ENCODE measurements at places on chromosomes 5 and 9. TPM values are rescaled to one million over a fixed set of nuclear protein-coding genes. Genes with fewer than 3 reads are reported as not detected.

GRCh38 chr5:82100303-82101077 lies 128.7 kb downstream of the ATG10 start:
- no peak for DNase-seq

DNA sequence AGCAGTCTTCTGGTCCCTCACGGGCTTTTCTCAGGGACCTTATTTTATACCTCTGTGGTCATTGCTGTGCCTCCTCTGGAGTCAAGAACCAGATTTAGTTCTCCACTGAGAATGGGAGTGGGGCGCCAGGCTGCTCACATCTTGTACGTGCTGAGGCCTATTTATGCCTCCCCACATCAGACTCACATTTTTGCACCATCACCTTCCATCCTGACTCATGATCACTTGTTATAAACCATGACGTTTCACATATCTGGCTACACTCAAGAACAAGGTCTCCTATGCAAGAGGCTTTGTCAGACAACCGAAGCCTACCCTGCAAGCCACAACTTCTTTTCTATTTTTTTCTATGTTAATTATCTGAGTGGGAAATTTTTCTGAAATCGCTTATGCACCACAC lies 10.7 kb downstream of the PRUNE2 start:
- DNase-seq, result no peak

GRCh38 chr9:136328011-136328621 lies 777 bp downstream of the GPSM1 start:
- DNase-seq, result no peak

DNA sequence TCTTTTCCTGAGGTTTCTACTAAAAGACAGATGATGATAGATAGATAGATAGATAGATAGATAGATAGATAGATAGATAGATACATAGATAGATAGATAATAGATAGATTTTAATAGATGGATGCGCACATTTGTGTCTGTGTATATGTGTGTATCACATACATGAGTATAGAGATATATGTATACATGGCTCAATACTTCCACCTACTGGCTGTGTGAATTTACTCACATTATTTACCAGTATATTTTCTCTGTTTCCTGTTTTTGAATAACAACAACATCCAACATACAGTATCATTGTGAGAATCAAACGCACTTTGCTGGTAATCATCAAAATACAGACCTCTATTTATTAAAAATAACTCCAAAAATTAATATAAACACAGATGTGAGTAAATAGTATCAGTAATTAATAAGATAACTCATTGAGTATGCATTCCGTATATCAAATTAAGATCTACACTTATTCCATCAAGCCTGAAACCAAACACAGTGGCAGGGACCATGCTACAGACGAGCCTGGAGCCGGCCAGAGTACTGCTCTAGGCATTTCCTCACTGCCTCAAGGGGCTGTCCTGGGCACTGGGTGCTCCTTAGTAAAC lies 338.0 kb downstream of the SEMA5A start:
- no peak for DNase-seq

DNA sequence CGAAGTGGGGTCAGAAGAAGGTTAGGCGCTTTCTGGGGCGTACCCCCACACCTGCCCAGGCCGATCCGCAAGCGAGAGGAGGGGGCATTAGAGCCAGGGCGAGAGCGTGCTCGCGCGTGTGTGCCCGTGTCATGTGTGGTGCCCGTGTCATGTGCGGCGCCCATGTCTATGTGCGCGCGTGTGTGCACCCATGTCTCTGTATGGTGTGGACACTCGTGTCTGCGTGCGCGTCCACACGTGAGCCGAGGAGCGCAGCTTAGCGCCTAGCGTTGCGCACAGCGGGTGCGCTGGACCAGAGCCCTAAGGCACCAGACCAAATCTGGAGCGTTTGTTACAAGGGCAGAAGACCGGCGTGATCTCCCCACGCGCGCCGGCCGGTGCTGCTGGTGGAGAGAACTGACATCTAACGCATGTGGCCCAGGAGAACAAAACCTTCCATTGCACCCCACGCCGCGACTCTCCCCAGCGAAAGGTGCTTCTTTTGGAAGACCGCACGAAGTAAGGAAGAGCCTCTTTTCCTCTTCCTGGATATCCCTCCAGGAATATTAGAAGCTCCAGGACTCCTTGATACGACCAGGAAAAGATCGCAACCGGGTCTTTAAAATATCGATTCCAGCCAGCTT lies 644 bp downstream of the NIM1K start:
- no peak for DNase-seq

DNA sequence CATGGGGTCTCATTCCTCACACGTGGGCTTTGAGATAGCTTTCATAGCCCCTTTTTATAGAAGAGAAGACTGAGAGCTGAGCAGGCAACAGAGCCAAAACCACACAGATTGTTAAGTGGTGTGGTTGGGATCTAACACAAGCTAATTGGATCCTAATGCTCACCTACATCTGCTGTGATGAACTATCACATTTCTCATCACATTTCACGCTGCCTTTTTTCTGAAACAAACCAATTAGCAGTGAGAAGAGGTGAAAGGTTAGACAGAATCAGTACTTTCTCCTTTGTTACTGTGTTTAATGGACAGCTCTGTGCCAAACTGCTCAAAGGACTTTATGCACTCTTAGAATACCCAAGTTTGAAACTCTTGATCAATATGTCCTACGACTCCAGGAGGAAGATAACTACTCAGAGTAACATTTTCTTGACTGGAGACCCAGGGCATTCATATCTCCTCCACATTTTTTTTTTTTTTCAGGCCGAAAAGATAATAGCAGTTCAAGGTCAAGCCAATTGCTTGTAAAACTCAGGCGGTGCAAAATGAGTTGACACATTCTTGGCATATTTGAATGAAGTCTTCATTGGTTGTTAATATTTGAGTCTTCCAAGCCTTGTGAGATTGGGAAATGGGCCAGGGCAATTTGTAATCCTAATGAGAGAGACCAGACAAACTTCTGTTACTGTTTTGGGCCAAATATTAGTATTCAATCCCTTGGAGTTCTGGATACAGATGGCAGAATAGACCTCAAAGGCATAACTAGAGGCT lies 138.4 kb downstream of the KCTD16 start:
- no peak for DNase-seq

DNA sequence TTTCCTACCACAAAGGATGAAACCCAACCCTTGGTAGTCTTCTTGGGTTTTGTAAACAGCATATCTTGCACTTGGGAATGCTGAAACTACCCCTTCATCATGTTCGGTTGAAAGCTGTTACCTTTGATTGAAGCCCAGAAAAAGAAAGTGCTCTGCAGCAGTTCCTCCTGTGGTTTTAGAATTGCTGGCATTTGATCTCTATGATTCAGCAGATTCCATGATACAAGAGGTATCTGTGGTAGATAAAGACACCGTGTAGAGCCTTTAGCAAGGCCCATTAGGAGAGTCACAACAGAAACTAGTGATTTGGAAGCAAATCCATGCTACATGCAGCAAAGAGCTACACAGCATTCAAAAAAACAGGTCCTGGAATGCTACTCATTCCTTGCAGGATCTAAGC lies 557.0 kb downstream of the TLE1 start:
- no peak for DNase-seq

- no peak for DNase-seq
These were observed 58.9 kb upstream of the ATG10 start for GRCh38 chr5:81912933-81913332.

GRCh38 chr5:14250748-14251701 lies 107.9 kb downstream of the TRIO start:
- no peak for DNase-seq

DNA sequence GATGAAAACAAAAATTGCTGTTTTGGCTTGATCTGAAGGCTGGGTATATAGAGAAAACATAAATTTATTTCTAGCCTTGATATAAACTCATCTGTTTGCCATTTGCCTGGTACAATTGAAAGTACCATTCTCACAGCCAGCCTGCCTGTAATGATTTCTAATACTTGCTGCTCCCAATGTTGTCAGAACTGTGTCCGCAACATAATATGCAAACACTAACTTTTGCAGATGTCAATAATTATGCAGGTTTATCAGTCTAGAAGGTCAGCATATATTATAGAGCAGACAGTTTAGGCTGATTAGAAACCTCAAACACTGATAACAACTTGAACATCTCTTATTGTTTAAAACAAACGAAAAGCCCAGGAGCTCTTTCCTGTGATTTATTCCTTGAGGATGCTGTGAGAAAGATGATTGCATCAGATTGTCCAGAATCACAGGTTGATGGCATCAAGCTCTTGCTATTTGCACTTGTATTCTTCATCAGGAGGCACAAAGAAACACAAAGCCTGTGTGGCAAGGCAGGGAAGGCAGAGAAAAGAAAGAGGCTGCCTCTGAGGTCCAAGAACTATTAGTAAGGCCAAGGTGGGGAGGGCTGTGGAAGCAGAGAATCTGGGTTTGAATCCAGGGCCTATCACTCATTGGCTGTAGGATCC lies 21.4 kb upstream of the HMHB1 start:
- DNase-seq, result no peak

- peak; percentile 66 for DNase-seq
These were observed at the start of gene MGAT1 for GRCh38 chr5:180802325-180803180. TSS of gene MGAT1 (minus strand) at chr5:180802806. CDS start at chr5:180792971, 9,835 bp downstream.

GRCh38 chr5:141640698-141641097 lies 3.9 kb downstream of the RELL2 start:
- no peak for DNase-seq

DNA sequence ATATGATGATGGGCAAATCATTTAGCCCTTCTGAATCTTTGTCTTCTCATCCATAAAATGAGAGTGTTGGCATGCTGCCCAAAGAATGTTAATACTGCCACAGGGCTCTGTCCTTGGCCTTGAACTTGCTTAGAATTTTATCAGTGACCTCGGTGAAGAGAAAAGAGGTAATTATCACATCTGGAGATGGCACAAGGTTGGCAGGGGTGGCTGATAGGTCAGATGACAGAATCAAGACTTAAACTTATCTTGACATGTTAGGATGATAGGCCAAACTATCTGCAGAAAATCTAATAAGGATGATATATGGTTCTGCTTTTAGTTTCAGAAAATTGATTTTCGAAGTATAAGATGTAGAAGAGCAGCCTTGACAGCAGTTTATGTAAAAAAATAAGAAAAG lies 599.1 kb upstream of the CLINT1 start:
- DNase-seq, result no peak

DNA sequence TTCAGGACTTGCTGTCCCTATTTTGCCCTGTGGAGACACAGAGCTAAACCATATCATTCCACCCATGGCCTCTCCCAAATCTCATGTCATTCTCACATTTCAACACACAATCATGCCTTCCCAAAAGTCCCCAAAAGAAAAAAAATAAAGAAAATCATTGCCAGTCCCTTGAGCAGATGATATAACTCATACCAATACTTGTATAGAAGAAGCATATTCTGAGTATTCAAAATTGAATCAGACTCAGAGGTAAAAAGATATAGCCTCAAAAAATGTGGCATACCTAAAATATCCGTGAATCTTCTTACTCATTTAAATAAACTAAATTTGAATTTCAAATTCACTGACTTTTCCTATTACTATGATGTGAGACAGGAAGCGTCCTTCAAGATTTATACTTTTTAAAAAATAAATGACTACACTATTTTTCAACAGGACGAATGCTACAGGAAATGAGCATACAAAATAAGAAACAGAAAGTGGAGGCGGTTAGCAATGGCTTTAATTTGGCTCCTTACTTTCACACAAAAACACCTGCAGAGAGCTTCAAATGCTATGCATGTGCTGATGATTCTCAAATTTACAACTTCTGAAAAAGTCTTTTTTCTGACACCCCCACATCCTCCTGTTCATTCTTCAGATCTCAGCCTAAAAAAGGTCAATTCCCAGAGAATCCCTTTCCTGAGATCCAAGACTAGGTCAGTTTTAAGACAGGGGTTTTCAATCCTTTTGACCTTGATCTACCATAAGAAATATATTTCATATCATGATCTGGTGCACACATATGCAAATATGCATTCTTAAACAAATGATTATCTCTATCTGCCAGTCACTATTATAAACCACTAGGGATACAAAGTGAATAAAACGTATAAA lies 39.6 kb upstream of the DMXL1 start:
- DNase-seq, result no peak

DNA sequence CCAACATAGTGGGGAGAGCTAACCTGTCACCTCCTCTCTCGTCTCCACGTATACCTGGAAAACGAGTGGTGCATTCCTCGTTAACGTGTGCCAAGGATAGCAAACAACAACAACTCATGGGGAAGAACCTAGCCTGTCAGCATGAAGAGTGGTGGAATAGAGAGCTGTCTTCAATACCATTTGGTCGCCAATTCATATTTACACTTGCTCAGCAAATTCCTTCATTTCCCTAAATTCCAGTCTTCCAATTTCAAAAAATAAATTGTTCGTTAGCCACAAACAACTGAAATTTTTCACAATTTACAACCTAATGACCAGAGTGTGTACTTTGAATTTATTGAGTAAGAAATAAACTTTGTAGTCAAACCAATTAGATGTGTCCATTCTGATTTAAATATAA lies 344.8 kb downstream of the NTRK2 start:
- DNase-seq, result no peak

- no peak for DNase-seq
These were observed 202.3 kb downstream of the AOPEP start for GRCh38 chr9:94928691-94929368.

DNA sequence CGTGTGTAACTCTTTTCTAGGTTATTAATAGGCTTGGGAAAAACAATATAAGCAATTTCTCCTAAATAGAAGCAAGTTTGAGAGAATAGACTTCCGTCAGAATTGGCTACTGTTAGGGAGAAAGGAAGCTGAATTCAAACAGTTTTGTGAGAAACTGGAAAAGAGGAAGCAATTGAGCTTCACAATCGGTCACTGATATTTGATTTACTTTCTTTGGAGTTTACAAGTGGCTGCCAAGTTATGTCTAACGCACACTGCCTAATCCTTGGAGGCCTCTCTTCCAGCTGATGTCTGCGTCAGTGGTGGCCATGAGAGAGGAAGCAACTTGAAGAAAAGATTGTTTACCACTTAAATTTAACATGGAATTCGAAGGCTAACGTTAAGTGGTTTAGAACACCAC lies 319.5 kb downstream of the ADGRV1 start:
- no peak for DNase-seq

DNA sequence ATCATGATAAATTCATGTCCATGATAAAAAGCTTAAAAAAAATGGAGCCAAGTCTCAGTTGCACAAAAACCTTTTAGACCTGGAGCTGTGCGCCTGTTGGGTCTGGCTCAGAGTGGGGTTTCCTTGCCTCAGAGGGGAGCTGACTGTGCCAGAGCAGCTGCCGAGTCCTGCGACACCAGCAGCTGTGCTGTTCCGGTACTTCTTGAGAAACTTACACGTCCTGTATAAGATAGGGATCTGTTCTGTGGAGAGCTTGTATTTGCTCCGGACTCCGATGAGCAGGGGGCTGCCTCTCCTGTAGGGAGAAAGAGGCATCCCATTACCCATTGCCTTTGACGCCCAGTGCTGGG lies 28.6 kb downstream of the GFPT2 start:
- no peak for DNase-seq

- no peak for DNase-seq
These were observed 1.0 kb upstream of the TRIM7 start for GRCh38 chr5:181205761-181206649.

CREBRF gene
- total RNA-seq, result 67.6 TPM

LOX gene
- total RNA-seq, result 30.9 TPM

DBH gene
- not detected for total RNA-seq

DMRTA1 gene
- 1.4 TPM for total RNA-seq

LMAN2 gene
- total RNA-seq, result 129 TPM
